ENCODE measurements at places on chromosomes 2 and 18.

GRCh38 chr2:199929262-199929661 is 18.2 kb downstream of the C2orf69 start:
- DNase-seq, result no peak

DNA sequence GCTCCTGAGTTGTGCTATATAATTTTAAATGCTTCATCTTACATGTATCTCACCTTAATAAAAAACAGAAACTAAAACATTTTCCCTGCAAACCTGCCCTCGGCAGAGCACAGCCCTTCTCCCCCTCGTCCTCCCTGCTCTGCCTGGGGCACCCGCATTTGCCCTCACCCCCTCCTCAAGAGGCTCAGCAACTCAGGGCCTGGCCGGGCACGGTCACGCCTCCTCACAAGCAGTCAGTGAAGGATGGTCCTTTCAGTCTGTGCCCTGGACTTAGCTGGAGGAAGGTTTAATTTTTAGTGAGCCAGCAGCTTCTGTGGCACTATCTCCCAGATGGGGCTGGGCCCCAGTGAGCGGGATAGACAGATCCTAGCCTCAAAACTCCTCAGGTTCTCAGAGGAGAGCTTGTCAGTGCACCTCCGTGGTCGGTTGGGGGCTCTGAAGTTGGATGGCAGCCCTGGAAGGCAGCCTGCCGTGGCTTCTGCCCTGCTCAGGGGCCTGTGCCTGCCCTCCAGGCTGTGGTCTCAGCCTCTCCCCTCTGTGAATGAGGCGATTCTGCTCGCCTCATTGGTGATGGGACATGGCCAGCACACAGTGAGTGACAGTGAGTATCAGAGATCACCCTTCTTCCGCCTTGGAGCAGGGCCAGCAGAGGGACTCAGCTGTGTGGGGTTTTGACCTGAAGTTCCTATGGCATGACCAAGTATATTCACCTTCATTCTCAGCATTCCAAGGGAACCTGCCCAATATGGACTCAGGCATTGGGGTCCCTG is 56.3 kb upstream of the AFF3 start:
- DNase-seq, result no peak

DNA sequence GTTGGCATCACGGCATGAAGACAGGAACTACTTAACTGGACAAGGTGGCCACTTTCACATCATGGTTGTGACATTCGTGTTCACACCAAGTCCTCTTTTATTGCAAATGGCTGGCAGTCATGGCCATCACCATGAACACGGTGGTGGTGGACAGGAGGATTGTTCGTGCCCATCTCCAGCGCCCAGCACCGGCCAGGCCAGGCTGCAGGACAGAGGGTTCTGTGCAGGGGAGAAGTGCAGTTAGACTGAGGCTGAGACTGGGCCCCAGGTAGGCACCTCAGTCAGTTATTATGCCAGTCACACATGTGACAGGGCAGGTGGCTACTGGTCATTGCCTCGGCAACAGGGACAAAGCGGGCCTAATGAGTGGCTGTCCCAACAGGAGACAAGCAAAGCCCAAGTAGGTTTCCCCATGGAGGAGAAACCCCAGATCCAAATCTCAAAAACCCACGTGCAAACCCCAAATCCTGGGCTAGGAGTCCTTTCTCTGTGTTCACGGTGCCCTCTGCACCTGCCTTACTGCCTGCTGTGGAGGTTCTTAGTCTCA is 468.1 kb upstream of the MYT1L start:
- DNase-seq, result no peak

DNA sequence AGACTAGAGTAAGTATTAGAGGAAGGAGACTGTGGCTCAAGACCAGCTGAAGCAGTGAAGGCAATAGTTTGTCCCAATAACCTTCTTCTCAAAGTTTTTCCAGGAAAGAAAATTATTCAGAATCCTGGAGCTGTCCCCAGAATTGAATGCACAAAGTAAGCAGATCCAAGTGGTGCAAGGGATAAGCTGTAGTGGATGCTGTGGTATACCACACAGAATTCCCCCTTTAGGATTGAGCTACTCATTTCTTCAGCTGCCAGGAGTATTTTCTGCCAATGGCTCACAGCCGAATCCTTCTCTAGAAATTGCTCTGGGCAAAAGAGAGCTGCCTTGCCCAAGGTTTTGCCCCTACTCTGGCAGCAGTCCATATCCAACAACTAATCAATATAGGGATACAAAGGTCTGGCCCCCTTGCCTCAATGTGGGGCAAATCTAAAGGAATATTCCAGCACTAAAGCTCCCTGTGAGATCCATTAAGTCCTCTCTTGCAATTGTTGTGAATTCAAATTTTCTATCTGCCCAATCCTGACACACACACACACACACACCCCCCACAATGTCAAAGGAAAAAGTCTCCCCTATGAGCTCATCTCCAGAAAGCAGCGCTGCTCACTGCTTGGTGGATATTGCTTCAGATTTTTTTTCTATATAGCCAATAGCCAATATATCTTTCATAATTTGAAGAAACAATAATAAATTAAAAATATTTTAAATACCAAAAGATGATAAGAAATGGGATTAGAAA is 18.4 kb upstream of the TCF7L1 start:
- DNase-seq, result no peak

DNA sequence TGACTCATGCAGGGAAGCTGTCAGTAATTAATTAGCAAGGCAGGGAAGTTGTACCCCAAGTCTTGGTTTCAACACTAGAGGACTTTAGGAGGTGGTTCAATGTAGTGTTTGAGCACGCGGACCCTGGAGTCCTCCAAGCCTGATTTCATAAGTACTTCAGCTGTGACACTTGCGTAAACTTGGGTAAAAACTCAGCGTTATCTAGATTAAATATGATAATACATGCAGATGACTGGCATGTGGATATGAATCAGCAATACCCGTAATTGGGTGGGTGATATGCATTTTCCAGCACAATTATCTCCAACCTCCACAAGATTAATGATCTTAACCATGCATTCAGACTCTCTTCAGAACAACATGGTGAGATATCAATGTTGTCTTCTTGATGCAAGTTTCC is 5.2 kb downstream of the UGT1A7 start:
- no peak for DNase-seq

GRCh38 chr2:152198499-152198898 is 22.9 kb upstream of the STAM2 start:
- DNase-seq, result no peak

DNA sequence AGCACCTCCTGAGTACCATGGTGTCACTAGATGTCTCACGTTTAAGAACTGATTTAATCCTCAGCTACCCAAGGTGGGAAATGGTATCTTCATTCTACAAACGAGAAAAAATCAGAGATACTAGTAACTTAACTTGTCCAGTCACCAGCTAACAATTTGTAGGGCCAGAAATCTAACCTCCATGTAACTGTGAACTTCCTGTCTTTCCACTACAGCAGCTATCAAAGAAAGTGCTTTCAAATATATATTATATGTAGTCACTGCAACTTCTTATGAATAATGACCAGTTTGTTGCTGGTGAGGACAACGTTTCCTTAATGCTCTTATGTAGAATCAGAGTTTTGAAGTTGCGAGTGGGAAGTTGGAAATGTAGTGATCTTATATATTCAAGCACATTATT is 1.9 kb downstream of the REV1 start:
- no peak for DNase-seq

DNA sequence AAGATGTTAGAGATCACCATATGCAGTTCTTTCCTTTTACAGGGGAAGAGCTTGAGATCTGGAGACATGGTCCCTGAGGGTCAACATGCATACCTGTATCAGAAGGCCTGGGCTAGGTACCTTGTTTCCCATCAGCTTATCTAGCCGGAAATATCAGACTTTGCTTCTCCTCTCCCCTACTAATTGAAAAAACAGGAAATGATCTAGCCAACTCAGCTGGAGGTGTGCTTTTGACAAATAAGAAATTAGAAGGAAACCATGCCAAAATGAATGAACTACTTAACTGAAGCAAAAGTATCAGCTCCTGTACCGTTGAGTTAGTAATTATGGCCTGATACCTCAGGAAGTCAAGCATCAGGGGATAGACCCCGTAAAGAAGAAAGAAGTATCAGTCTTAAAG is 20.4 kb downstream of the PKP4 start:
- DNase-seq, result no peak

DNA sequence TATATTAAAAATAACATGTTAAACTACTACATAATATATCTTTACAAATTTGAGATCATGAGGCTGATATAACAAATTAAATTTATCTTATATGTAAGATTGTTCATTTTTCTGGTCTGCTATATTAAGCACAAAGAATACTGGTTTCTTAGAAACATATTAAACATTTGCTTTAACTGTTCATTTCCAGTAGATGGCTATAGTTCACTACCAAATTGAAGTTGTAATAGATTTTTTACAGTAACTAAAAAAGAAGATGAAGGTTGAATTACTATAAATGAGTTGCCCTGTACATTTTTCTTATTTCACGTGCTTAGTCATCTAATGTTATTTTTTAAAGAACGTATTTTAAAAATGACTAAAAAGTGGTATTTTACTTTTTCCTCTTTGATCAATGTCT is 57.0 kb downstream of the ZNF407 start:
- no peak for DNase-seq

DNA sequence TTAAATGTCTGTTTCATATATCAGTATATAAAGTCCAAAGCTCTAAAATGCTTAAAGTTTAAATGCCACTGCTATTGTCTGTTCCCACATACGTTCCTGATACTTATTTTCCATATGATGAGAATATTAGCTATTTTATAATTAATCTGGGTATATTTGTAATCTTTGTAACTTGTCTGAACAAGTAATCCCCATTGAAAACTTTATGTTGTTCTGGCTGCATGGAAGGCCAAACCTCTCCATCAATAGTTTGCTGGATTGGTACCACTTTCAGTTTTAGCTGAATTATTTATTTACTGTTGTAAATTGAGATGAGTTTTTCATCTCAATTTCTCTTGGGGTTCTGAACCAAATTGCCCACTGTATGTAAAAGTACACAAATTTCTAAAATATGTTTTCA is 1.5 kb downstream of the MBD5 start:
- no peak for DNase-seq

GRCh38 chr2:62724886-62725711 is 19.6 kb downstream of the EHBP1 start:
- no peak for DNase-seq

GRCh38 chr18:56468396-56468795 is 170.0 kb downstream of the TXNL1 start:
- DNase-seq, result no peak

- DNase-seq, result no peak
Measured at GRCh38 chr2:122739732-122740593, 984.5 kb downstream of the TSN start.

- no peak for DNase-seq
Measured at GRCh38 chr2:7825591-7826312, 856.1 kb upstream of the ID2 start.

DNA sequence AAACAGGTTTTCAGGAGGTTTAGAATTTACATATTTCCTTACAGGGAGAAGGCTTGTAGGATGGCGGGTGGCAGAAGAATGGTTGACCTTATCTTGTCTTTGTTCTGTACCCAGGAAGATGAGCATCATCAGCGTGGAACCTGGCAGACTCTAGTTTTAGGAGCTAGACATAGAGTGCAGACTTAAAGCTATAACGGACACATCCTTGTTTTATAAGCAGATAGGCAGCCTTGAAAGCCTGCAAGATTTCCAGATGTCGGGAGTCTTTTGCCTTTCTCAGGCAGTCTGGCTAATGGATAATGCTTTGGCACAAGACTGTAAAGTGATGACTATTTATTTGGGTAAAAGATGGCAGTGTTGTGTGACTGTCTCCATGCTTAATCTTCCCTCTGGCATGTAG is 11.7 kb downstream of the AQP12B start:
- DNase-seq, result no peak

GRCh38 chr2:144796164-144796563 is 276.2 kb upstream of the ZEB2 start:
- no peak for DNase-seq

- no peak for DNase-seq
Measured at GRCh38 chr2:238974081-238974480, 126.2 kb downstream of the TWIST2 start.

DNA sequence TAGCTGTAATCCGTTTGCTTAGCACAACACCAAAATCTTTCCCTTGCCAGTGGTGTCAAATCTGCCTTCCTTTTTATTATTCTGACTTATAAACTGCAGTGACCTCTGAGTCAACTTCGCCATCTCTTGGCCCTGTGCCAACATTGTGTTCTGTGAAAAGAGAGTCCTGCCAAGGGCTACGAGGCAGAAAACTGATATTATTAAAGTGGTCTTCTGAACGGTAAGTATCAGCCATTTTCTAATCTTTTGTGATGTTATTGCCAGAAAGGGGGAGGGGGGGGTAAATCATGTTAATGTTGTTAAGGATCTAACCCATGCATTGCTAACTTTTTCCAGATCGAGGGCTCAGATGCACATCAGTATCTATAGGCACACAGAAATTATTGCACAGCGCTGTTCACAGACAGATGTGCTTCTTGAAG is 121.5 kb upstream of the LTBP1 start:
- DNase-seq, result no peak

DNA sequence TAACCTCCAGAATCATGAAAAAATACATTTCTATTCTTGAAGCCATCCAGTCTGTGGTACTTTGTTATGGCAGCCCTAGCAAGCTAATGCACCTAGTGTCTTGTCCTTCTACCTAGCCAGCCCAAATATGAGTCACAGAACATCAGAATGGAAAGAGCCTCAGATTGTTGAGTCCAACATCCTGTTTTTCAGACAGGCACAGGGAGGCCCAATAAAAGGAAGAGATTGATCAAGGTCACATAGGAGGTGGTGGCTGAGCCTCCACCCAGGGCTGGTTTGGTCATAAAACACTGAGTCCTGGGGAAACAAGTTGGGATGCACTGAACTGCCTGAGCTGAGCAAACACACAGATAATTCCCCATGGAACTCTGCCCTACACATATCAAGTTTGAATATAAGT is 195.5 kb downstream of the TTC32 start:
- DNase-seq, result no peak

DNA sequence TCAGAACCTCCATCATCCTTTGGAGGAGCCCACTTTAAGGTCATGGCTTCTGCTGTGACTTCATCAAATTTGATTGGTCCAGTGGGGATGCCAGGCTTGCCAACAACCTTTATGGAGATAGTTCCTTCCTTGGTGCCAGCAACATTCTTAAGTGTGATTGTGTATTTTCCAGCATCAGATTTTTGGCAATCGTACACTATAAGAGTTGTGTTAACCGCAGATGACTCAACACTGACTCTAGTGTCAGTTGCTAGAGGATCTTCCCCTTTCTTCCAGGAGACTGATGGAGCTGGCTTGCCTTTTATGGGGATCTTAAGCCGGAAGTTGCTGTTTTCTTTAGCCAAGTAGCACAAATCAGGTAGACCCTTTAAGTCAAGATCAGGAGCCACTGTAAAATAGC is 98.7 kb downstream of the PLEKHA3 start:
- no peak for DNase-seq

GRCh38 chr2:226655871-226656270 is 143.7 kb downstream of the IRS1 start:
- no peak for DNase-seq

GRCh38 chr2:47777277-47777937 is 5.5 kb upstream of the MSH6 start:
- no peak for DNase-seq

- no peak for DNase-seq
Measured at GRCh38 chr2:158936978-158937377, 31.5 kb upstream of the TANC1 start.

Measured in stimulated activated CD8-positive, alpha-beta memory T cell treated with anti-CD3 and anti-CD28 coated beads, Interleukin-12 subunit alpha, Interleukin-12 subunit beta, amount 100 ng/mL, for 1 hour (primary cell).